HS-5 (cell line): ENCODE measurements at places on chromosomes 2 and 18.

DNA sequence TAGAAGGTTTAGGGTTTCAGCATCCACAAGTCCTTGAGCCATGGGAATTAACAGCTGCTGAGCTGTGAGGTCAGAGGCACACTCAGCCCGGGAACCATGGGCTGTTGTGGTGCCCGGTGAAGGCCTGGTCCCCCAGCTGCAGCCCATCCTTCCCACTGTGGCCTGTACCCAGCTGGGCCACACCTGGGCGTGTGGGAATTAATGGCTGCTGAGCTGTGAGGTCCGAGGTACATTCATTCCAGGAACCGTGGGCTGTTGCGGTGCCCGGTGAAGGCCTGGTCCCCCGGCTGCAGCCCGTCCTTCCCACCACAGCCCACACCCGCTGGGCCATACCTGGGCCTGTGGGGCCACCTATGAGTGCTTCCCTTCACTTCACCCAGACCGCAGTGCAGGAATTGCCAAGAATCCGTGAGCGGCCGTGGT is 25.2 kb downstream of the TMEM18 start:
- no peak for DNase-seq

GRCh38 chr18:58201733-58202730 is 158.0 kb downstream of the NEDD4L start:
- DNase-seq: no peak

- no peak for DNase-seq
Measured at GRCh38 chr18:70578480-70578879, 289.6 kb downstream of the SOCS6 start.

DNA sequence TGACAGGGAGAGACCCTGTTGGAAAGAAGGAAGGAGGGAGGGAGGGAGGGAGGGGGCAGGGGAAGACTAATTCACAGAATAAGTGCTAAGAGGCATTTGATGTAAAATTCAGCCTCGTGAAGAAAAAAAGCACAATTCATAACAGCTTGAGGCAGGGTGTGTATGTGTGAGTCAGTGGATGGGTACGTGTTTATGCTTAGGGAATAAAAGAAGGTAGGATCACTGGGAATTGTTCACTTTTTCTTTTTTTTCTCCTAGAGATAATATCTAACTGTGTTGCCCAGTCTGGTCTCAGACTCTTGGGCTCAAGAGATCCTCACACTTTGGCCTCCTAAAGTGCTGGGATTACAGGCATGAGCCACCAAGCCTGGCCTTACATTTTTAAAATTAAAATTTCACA is 39.2 kb downstream of the WDR33 start:
- peak; percentile 35 for DNase-seq

DNA sequence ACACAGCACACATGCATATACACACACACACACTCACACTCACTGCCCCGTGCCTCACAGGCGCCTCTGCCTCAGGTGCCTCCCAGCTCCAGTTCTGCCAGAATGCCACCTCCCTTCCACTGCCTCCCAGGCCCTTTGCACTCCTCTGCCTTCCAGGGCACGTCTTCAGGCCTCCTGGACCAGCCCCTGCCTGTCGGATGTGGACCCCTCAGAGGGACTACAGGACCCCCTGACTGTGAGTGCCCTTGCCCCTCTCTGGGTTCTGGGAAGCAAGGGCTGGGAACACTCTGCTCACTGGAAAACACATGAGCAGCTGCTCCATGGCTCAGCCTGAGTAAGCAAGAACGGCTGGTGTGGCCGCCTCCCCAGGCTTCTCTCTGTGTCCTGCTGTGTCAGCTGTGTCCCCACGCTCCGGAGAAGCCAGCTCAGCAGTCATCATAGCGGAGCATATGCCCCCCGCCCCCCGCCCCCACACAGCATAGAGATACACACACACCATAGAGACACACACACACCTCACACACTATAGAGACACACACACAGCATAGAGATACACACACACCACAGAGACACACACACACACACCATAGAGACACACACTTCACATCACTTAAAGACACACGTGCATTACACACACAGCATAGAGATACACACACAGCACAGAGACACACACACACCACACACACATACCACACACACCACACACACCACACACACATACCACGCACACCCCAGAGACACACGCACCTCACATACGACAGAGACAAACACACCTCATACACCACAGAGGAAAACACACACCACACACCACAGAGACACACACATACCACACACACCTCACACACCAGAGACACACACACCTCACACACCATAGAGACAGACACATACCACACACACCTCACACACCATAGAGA is 271.3 kb downstream of the CYRIA start:
- DNase-seq: no peak

GRCh38 chr18:52054324-52054723 is 285.7 kb upstream of the DCC start:
- DNase-seq: no peak

- DNase-seq: no peak
Measured at GRCh38 chr2:60091266-60091665, 462.2 kb downstream of the BCL11A start.

- DNase-seq: no peak
Measured at GRCh38 chr2:240353944-240354343, 81.5 kb upstream of the GPC1 start.

DNA sequence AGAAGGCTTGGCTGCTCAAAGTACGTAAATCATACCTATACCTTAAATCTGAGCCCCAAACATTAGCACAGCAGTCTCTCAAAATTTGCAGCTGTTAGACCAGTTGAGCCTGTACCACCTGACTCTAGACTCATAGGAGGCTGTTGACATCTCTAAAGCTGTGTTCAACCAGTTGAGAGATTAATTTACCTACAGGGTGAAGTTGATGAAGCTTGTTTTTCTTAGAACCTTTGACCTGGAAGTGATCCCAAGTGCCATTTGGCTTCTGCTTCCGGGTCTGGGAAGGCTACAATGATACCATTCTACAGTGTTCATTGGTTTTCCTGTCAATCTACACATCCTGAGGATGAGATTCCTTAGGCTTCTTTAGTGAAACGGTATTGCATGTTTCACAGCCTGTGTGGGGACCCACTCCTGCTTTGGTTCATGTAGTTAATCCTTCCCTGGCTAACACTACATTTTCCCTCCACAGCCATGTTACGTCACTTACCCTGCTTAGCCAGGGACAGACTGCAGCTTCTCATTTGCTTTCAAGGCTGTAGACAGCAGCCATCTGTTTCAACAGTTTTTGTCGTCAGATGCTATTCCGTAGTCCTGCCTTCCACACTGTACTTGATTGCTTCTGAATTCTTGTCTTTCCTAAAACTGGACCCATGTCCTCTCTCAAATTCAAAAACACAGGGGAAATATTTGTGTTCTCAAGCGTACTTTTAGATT is 4.7 kb upstream of the IL1RL2 start:
- no peak for DNase-seq

DNA sequence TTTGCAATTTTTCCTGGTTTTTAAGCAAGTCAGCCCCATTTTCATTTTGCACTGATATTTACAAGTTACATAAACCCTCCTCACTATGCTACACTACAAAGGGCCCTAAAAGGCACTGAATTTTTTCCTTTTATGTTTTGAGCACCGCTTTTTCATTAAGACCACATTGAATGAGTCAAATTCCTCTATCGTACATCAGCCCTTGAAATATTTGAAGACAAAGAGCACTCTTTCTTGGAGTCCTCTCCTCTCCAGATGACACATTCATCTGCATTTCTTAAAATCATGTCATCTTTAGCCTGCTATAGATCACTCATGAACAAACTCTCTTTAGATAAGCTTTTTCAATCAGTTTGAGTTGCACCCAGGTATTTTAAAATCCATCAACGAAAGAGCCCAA is 306.6 kb upstream of the SOX11 start:
- no peak for DNase-seq

GRCh38 chr2:79832511-79833234 is 319.8 kb downstream of the CTNNA2 start:
- peak; percentile 14 for DNase-seq

GRCh38 chr2:179854891-179855290 is 6.5 kb downstream of the ZNF385B start:
- no peak for DNase-seq

DNA sequence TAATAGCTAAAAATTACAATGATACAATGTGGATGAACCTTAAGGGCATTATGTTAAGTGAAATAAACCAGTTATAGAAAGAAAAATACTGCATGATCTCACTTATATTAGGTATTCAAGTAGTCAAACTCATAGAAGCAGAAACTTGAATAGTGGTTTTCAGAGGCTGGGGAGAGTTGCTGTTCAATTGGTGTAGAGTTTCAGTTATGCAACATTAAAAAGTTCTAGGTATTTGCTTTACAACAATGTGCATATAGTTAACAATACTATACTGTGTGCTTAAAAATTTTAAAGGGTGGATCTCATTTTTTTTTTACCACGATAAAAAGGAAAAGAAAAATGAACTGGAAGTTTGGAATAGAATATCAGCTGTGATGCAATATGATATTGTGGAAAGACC is 479.1 kb downstream of the SPAG16 start:
- DNase-seq: no peak

DNA sequence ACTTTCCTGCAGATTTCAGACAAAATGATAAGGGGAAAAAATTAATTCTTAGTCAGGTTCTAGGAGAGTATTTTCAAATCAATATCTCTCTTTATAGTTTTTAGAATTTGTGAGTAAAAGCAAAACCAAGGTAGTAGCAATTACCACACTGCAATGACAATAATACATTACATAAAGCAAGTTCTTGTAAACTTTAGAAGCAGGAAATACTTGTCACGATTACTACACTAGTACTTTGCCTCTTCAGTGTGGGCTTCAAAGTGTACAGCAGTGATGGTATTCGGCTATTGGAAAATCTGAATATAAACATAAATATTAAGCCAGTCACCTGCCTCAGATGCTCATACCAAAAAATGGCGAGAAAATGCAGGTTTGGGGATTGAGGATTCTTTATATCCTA is 81.0 kb downstream of the ALPK2 start:
- DNase-seq: no peak

DNA sequence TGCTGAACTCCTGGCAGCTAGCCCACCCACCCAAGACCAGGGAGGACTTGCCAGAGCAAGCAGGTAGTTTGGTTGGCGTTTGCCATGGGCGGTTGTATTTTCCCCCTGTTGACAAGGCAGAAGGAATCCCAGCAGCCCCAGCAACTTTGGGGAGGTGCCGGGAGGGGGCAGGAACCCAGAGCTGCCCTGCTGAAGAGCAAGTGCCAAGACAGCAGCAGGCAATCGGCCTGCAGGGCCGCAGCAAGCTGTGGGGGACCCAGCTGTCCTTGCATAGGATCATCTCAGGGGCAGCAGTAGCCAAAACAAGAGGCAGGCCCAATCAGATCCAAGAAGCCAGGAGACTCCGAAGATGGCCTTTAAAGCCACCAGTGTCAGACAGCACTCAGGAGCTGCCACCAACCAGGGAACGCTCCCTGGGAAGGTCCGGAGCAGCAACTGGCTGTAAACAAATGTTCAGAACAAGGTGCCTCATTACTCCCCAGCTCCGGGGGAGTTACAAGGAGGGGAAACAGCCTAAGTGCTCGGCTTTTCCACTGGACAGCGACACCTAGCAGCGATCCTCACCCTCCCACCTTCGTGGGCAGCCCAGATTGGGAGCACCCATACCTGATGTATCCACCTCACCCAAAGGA is 2.1 kb downstream of the ST8SIA5 start:
- no peak for DNase-seq

GRCh38 chr18:35827903-35828275 is 144.6 kb upstream of the RMP24 start:
- DNase-seq: no peak

- no peak for DNase-seq
Measured at GRCh38 chr18:45751766-45752165, 27.8 kb downstream of the SLC14A1 start.

- DNase-seq: no peak
Measured at GRCh38 chr18:75154259-75154658, 54.7 kb downstream of the PTGR3 start.

DNA sequence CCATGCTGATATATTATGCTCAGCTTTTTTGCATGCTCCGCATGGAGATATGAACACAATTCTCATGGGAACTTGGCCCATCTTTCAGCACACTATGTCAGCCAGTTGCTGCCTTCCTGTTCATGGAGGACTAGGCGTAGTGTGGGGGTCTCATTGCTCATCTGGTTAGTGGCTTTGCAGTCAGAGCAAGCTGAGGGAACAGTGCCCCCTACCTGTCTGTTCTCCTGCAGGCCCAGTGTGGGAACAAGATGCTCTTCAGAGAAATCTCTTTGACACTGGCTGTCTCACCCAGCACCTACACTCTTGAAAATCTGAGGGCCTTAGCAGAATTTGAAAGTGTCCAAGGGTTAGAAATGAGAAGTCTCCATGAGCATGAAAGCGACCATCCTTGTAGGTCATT is 47.1 kb downstream of the SPTBN1 start:
- DNase-seq: no peak

DNA sequence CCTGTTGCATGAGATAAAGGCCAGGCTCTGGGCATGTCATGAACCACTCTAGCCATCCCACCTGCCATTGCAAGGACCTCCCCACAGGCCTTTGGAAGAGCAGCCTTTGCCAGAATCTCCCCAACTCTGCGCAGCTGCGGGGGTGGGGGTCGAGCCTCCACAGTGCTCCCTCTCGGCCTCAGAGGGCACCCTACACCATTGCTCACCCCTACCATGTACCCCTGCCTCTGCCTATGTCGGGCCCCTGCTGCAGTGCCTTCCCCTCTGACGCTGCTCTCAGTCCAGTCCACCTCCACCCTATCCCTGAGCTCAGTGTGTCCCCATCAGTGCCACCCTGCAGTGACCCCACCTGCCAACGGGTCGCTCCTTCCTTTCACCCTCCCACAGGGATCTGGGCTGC is 679.7 kb upstream of the RAB6C start:
- DNase-seq: no peak

DNA sequence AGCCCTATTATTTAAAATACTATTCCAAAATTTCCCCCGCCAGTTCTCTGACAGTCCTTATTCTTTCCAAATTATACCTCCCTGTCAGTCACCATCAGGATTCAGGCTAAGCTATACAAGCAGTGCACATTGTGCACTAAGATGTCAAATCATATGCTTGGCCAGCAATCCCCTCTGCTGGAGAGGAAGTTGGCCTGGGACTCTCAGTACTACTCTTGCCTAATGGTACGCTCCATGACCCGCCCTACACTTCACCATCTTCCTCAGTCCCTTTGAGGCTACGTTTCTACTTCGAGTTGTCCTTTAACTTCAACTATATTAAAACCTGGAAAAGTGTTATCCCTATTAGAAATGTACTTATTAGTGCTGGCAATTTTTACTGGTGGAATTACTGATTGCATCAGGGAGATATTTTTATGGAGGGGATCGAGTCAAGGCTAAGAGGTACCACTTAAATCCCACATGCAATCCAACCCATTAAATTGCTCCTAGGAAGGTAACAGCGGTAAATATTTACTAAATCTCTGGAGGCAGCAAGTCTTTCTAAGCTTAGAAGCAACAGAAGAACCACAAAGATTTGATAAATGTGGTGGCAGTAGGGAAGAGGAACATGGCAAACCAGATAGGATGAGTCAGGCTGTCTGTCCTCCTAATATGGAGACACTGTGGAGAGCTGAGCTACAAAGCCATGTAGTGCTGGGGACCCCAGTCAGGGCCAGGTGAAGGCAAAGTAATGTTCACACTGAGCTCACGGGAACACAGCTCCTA is 2.7 kb downstream of the USP40 start:
- DNase-seq: no peak

GRCh38 chr2:43340066-43340465 is 113.7 kb upstream of the ZFP36L2 start:
- DNase-seq: no peak
